NB4 (cell line): ENCODE measurements at places on chromosomes 6 and 20.

GRCh38 chr6:41200296-41200900 lies 551 bp downstream of the TREML2 start:
- DNase-seq = peak; percentile 94

- DNase-seq = peak; percentile 93
Measured at GRCh38 chr6:7129784-7130569, 22.2 kb downstream of the RREB1 start.

- DNase-seq = peak; percentile 34
Measured at GRCh38 chr6:5082487-5083306, 2.4 kb upstream of the PPP1R3G start.

- no peak for DNase-seq
Measured at GRCh38 chr6:136058852-136059251, 191.3 kb downstream of the MTFR2 start.

DNA sequence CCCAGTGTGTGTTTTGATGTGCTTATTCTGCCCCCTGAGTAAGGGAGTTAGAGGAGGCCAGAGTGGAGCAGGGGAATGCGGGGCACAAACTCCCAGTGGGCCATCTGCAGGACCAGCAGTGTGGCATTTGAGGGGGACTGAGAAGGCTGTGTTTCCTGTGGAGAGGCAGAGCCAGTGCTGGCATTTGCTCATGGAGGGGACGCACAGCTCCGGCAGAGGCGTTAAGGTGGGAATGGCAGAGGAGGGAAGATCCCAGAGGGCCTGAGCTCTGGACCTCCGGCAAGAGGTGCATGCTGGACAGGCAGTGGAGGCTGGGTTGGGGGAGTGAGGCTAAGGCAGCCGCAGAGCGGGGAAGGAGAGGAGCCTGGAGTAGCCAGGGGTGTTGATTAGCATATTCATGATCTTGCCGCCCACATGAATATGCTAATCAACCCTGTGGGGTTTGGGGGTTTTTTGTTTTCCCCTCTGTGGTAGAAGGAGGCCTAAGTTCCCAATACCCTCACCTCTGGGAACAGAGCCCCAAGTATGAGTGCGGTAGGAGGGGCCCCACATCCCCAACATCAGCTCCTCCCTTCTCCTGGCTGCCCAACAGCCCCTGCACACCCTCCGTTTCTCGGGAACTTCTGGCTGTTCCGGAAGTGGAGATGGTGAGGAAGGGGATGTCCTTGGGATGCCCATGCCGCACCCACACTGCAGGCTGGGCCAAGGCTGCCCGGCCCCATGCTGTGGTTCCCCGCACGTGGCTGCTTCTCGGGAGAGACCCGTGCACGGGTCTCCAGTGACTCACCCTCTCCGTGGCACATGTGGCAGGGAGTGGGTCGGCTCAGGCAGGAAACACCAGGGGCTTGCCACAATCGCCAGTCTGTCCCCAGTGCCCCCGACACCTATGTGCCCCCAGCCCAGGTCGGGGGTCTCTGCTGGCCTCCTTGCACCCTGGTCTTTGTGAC lies 33.8 kb downstream of the DLGAP4 start:
- DNase-seq = no peak

GRCh38 chr20:38445901-38446425 lies 10.8 kb upstream of the SNHG17 start:
- no peak for DNase-seq

GRCh38 chr20:63032861-63033793 lies 26.4 kb upstream of the BHLHE23 start:
- DNase-seq = peak; percentile 48

- no peak for DNase-seq
Measured at GRCh38 chr6:20630136-20630535, 95.9 kb downstream of the CDKAL1 start.

GRCh38 chr6:20541382-20541781 lies 7.1 kb downstream of the CDKAL1 start:
- no peak for DNase-seq

DNA sequence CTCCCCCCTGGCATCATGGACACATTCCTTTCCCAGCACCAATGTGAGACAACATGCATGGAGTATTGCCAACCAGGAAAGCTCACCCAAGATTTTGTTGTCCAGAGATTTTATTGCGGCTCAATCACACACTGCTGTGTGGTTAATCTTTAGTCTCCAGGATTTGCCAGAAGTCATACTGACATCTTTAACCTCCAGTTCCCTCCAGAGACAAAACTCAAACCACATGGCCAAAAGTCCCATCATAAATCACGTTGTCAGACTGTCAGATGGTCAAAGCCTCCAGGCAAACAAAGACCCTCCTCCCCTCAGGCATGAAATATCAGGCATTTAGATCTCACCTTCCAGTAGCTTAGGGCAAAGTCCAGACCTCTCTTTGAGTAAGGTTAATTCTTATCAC lies 97.3 kb upstream of the OPRM1 start:
- DNase-seq = no peak
